NCI-H524 treated with DMSO at 0.1 percent for 48 hours (cell line): ENCODE measurements at places on chromosomes 7 and 10.

- DNase-seq = no peak
These were observed 288.7 kb downstream of the WDR37 start for GRCh38 chr10:1344846-1345245.

- no peak for DNase-seq
These were observed 39.5 kb downstream of the NT5C2 start for GRCh38 chr10:103153302-103154197.

- DNase-seq = no peak
These were observed 65.6 kb upstream of the CCDC6 start for GRCh38 chr10:59971915-59972314.

- DNase-seq = no peak
These were observed 544.3 kb downstream of the TNS3 start for GRCh38 chr7:47037607-47038006.

DNA sequence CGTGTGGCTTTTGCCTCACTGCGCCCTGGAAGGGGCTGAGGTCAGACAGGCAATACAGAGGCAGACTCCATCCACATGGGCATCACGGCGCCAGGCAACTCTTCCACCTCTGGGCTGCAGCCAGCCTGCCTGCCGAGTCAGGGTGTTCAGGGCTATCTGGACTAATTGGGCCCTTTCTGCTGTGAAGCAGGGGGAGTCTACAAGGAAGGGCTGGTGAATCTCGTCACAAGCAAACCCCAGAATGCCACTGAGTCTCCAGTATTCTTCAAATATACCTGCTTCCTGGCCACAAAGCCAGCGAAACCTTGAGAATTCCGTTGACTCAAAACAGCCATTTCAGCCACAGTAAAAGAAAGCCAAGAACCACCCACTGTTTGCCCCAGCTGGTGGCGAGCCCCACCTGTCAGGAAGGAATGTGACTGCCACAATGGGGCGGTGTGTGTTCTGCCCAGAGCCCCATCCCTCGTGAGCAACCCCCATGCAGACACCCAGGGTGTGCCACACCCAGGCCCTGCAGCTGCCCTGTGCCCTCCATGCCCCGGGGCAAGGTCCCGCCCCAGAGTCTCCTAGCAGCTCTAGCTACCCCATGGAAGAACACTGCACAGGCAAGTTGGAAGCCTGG, 117.3 kb downstream of the FAM53B start:
- no peak for DNase-seq

GRCh38 chr7:143318661-143319060, 2.8 kb downstream of the CLCN1 start:
- no peak for DNase-seq

DNA sequence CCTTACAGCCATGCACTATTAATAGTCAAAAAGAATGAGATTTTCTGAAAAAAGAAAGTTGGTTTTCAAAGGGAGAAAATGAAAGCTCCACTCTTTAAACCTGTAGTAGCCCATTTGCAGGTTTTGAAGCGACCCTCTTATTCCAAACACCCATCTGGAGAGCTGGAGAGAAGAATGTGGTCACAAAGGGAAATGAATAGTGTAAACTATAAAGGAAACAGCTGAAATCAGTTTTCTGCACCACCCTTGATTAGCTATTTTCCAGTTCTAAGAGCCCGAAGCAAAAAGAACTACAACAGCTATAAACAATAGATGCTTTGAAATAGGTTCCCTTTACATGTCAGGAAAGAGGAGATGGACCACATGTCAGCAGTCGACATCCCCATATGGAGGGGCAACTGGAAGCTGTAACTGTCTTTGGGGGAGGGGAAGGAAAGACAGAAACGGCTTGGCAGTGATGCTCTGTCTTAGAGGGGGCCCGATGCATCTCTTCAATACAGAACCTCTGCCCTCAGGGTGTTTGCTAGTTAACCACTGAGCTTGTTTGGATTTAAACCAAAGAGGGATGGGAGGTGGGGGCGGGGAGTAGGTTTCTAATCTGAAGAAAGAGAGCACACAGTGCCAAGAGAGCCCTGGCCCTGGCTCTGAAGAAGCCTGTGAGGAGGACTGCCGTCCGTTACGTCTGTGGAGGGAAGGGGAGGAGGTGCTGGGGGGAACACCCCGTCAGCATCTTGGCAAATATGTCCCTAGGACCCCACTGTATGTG, 55.3 kb downstream of the CPVL start:
- DNase-seq = no peak

DNA sequence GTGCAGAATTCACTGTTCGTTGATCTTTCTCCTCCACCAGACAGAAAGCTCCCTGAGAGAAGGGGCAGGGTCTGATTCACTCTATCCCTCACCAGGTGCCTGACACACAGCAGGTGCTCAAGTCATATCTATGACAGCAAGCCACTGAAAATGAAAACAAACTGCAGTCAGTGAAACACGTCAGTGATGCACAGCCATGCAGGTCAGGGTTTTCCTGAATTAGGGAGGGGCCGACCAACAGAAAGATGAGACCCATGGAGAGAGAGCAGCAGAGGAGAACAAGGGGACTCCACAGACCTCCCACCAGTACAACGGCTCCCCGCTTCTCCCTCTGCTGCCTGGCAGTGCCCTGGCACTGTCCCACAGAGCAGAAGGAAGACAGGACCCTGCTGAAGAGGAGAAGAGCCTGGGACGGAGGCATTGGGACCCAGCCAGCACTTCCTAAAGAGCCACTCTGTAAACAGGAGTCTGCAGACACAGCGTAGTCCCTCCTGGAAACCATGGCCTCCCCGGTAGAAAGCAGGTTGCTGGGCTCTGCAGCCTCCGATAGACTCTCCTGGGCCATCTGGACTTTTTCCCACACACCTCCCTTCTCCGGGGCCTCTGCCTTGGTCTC, 50.3 kb downstream of the FAM53B start:
- DNase-seq = no peak

GRCh38 chr10:69809318-69809717, 7.6 kb downstream of the COL13A1 start:
- DNase-seq = no peak

GRCh38 chr7:25846722-25847121, 305.3 kb upstream of the NFE2L3 start:
- DNase-seq = no peak

GRCh38 chr7:45714521-45714820, 140.3 kb downstream of the ADCY1 start:
- no peak for DNase-seq

- DNase-seq = peak; percentile 12
These were observed 966.8 kb downstream of the LRMDA start for GRCh38 chr10:76398043-76398710.

GRCh38 chr10:100020142-100020885, 10.6 kb upstream of the DNMBP start:
- DNase-seq = peak; percentile 8

- DNase-seq = no peak
These were observed 185.4 kb downstream of the RAB11FIP2 start for GRCh38 chr10:117861329-117861728.

DNA sequence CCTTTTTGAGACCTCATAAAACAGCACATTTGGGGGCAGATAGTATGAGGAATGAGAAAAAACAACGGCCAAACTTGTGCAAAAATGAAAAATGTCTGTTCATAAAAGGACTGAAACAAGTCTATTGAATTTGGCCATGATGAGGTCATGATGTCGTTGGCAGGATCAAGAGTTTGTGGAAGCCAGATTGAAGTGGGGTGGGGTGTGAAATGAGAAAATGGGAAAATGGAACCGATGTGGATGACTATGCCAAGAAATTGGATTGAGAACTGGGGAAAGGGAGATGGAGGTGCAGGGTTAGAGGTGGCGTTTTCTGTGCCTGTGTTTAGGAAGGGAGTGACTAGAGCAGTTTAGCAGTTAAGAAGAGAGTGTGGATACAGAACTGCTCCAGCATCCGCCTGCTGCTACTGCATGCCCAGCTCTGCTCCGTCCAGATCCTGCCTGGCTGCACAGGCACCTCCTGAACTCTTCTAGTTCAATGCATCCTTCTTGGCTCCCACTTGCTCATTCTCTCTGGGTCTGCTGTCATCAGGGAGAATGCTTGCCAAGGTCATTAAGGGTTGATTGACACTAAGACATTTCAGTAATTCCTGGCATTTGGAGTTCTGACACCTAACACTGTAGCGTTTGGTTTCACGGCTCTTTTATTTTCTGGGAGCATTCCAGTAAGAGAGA, 111.9 kb downstream of the GALNT17 start:
- no peak for DNase-seq

- DNase-seq = no peak
These were observed 33.8 kb downstream of the VOPP1 start for GRCh38 chr7:55538538-55538937.
